ENCODE measurements at places on chromosomes 5 and 9. TPM values are rescaled to one million over a fixed set of nuclear protein-coding genes. Genes with fewer than 3 reads are reported as not detected.

CMYA5 gene
- 4.0 TPM for polyA plus RNA-seq

LVRN gene
- polyA plus RNA-seq = 1.3 TPM

AGXT2 gene
- polyA plus RNA-seq = 0.21 TPM

MOB3B gene
- 20.2 TPM for polyA plus RNA-seq

ADGRD2 gene
- polyA plus RNA-seq = 26.1 TPM

RIC1 gene
- polyA plus RNA-seq = 15.7 TPM

MZB1 gene
- polyA plus RNA-seq = 0.32 TPM

LCN12 gene
- 7.4 TPM for polyA plus RNA-seq
